ENCODE measurements at places on chromosomes 7 and 10. TPM values are rescaled to one million over a fixed set of nuclear protein-coding genes. Genes with fewer than 3 reads are reported as not detected.

DNA sequence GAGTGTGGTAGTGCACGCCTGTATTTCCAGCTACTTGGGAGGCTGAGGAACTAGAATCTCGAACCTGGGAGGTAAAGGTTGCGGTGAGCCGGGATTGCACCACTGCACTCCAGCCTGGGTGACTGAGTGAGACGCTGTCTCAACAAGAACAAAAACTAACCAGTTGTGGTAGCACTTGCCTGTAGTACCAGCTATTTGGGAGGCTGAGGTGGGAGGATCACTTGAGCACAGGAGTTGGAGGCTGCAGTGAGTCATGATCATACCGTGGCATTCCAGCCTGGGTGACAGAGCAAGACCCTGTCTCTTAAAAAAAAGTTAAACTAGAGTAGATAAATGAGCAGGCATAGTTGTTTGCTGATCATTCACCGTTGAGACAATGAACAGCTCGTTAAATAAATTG lies 48.9 kb downstream of the CUX1 start:
- DNase-seq: no peak

DNA sequence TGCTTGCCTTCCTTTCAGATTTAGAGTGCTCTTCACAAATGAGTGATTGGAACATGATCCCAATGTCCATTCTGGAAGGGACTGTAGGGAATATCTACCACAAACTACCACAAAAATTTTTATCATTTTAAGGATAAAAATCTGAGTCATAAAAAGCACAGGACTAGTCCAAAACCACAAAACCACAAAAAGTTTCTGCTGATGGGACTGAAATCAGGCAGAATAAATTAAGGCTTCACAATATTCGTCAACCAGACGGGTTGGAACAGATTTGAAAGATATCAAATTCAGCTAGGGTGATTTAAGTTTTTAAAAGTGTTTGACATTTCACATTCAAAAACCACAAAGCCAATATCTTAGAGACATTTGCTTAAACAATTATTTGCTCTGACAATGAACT lies 100.1 kb upstream of the PTN start:
- peak; percentile 71 for DNase-seq

- DNase-seq: no peak
These were observed 175.3 kb upstream of the SH2B2 start for GRCh38 chr7:102111061-102112041.

DNA sequence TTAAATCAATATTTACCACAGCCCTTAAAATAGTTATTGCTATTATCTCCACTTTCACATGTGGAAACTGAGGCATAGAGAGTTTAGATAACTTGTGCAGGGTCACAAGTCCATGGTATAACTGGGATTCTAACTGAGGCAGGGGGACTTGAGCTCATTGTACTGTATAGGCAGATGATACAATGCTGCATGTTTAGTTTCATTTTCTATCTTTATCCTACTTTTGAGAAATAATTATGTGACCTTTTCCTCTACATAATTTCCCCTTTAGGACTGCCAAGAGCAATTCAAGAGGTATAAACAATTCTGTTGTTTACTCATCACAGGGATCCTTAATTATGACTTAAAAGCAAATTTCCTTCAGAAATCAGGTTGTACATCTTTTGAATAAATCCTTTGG lies 193.1 kb downstream of the SUGCT start:
- DNase-seq: no peak

DNA sequence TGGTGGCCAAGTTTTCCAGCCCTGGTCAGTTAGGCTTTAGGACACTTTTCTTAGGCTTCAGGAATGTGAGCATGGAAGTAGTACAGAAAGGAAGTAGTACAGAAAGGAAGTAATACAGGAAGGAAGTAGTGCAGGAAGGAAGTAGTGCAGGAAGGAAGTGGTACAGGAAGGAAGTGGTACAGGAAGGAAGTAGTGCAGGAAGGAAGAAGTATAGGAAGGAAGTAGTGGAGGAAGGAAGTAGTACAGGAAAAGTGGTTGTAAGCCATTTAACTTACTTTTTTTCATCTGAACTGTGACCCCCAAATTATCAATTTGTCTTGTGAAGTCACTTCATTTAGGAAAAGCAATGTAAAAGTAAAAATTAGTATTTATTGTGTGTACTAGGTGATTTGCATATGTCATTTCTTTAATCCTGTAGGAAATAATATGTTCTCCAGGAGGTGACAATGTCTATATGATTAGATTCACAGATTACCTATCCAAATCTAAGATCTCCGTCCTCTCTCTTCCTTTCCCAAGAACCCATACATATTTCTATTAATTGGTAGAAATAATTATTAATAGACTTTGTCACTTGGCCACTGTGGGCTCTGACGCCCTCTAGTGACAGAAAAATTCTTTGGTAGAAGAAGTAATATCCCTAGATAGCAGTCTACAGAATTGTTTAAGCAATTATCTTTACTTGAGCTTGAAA lies 3.9 kb upstream of the FAS start:
- peak; percentile 37 for DNase-seq

GRCh38 chr7:47720141-47720906 lies 138.4 kb upstream of the TNS3 start:
- peak; percentile 86 for DNase-seq

GRCh38 chr10:59072038-59072437 lies 104.4 kb upstream of the PHYHIPL start:
- DNase-seq: no peak

DNA sequence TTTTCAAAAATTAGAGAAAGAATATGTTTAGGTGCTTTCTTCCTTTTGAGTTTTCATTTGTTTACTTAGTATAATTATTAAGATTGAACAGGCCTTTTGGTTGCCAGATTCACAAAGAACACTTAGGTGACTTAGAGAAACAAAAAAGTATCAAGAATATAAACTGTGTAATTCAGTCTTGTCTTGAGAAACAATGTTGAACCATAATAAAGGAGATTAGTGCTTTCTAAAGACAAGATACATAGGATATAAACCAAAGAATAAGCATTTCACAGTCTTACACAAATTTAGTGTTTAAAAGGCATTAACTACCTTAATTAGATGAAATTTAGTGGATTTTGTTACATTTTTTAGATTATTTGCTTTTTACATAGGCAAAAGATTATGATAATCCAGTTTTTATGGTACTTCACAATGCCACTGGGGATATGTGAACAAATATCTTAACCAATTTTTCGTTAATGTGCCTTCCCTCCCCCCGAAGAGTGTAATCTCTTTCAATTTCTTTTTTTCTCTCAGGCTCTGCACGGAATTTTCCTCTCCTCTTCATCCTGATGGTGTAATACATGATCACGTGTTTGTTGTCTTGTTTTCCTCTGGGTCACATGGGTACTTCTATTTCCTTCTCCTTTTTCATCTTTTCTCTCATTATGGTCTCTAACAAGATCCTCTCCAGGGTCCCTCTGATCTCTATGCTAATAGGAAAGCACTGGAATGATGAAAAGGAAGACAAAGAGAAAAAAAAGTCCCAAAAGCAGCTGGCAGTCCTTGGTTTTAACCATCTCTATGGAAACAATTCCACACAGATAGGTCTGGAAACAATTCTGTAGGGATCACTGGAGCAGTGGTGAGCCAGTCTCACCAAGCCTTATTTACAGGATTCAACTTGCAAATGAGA lies 3.7 kb upstream of the HNRNPH3 start:
- DNase-seq: peak; percentile 60

GRCh38 chr7:132604121-132604520 lies 27.9 kb upstream of the PLXNA4 start:
- no peak for DNase-seq

DNA sequence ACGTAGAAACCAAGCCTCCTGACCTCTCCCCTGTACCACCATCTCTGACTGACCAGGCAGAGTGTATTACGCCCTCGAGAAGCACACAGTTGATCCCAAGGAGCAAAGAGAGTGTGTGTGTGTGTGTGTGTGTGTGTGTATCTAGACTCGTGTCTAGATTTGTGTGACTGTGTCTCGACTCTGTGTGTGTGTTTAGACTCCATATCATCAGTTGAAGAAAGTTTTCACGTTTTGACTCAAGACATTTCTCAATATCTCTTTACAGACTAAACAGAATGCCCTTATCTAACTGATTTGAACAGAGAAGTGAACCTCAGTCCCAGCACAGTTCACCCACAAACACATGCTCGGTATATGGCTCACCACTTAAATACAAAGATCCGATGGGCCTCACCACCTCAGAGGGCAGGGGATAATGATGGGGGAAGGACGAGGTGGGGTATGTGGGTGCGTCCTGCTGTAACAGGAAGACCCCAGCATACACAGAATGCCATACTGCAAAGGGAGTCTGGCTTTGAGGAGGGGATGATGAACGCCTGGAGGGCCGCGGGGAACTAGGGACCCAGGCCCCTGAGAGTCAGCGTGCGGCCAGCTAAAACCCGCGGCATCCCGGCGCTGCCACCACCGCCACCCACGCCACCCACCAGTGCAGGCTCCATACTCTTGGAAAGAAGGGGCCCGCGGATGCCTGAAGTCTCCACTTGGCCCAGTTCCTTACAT lies 780 bp downstream of the ALDH18A1 start:
- peak; percentile 50 for DNase-seq

DNA sequence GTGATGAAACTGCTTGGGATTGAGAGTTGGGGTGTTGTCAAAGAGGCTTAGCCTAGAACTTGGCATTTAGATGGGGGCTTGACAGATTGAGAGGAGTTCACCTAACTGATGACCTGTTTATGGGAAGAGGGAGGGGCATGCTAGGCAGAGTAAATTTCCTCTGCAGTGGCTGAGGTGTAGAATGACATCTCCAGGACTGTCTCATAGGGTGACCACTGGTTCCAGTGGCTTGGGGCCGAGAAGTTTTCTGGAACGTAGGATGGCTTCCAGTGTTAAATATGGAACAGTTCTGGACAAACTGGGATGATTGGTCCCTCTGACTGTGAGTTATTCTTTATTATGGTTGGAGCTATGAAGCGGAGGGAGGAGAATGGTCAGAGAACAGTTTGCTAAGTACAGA lies 186.4 kb downstream of the PLXDC2 start:
- no peak for DNase-seq

The TUBB8 gene
- total RNA-seq: not detected

The TAS2R4 gene
- total RNA-seq: 0.28 TPM

The TMEM225B gene
- total RNA-seq: 0.54 TPM

The UNCX gene
- total RNA-seq: not detected

The MALRD1 gene
- 1.1 TPM for total RNA-seq

The RELN gene
- 19.4 TPM for total RNA-seq

The LRRN3 gene
- total RNA-seq: 15.2 TPM

The PARD3 gene
- total RNA-seq: 37.5 TPM

The GBX1 gene
- total RNA-seq: not detected

Measured in IMR-90 (cell line).